Hematopoietic multipotent progenitor cell treated with erythropoietin and hydrocortisone succinate and interleukin-3 and kit ligand, for 4 days (in vitro differentiated cells): ENCODE measurements at places on chromosomes 7 and 10.

GRCh38 chr7:55478700-55479099 lies 93.6 kb downstream of the VOPP1 start:
- DNase-seq, result no peak

DNA sequence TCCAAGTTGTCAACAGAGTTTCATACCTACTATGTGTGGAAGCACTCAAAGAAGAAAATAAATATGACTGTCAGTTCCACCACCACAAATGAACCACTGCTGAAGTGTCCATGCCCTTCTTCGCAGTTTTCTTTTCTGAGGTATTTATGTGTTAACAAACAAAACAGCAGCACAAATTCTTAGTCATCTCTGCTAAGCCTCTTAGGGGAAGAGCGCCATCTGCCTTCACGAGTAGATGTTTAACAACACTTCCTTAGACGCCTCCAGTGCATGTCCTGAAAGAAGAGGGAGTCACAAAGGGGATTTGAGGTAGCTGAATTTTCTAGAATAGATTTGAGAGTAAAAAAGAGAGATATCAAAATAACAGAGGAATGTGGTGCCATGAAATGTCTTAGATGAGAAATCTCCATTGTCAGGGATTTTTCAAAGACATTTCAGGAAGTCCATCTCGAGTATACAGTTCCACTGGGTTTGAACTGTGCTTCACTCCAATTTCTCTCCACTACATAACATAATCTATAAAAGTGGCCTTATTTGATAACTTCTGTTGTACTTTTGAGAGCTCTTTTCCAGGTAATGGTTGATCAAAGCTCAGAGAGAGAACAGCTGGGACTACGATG lies 775.3 kb upstream of the POM121L12 start:
- peak; percentile 6 for DNase-seq

- DNase-seq, result peak; percentile 47
Measured at GRCh38 chr7:91942312-91942711, 1.6 kb downstream of the AKAP9 start.

- DNase-seq, result no peak
Measured at GRCh38 chr10:114309364-114309651, 70.3 kb downstream of the VWA2 start.

GRCh38 chr7:78149787-78150186 lies 351.2 kb downstream of the PHTF2 start:
- no peak for DNase-seq

GRCh38 chr7:136728945-136729344 lies 139.5 kb upstream of the CHRM2 start:
- no peak for DNase-seq

- DNase-seq, result no peak
Measured at GRCh38 chr7:142879060-142879459, 6.5 kb downstream of the TRPV6 start.

GRCh38 chr7:44147026-44147991 lies 6.2 kb upstream of the MYL7 start:
- DNase-seq, result no peak

- no peak for DNase-seq
Measured at GRCh38 chr10:110434489-110435096, 63.1 kb upstream of the DUSP5 start.

DNA sequence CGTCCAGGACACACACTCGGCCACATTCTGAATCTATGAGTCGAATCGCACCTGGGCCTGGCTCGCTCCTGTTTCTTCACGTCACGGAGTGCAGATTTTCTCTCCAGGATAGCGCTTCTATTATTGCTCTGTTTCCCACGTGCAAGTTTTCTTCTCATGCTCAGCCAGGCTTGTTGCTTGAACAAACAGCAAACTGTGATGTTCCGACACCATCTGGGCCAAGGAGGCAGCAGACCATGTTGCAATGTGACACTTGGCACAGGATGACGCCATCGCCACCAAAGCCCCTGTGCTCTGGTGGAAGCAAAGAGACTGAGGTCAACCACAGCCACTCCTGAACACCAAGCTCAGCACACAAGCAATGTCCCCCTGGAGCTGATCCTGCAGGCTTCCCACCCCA lies 507.1 kb upstream of the ADARB2 start:
- DNase-seq, result no peak

GRCh38 chr7:35389636-35390035 lies 135.7 kb upstream of the TBX20 start:
- no peak for DNase-seq

- DNase-seq, result no peak
Measured at GRCh38 chr7:17772581-17773288, 167.6 kb downstream of the SNX13 start.

DNA sequence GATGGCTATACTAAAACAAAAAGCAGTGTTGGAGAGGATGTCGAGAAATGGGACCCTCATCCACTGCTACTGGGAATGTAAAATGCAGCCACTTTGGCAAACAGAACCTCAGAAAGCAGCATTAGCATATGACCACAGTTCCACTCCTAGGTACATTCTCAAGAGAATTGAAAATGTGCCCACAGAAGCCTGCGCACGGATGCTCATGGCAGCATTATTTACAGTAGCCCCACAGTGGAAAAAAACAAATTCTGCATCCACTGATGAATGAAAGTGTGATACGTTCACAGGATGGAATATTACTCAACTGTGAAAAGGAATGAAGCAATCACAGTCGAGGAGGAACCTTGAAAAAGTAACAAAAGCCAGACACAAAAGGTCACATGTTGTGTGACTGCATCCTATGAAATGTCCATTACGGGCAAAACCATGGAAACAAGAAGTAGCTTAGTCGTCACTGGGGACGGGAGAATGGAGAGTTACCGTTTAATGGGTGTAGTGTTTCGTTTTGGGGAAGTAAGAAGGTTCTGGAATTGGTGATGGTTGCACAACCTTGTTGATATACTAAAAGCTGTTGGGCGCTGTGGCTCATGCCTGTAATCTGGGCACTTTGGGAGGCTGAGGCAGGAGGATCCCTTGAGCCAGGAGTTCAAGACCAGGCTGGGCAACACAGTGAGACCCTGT lies 2.5 kb upstream of the UPK3B start:
- DNase-seq, result no peak

DNA sequence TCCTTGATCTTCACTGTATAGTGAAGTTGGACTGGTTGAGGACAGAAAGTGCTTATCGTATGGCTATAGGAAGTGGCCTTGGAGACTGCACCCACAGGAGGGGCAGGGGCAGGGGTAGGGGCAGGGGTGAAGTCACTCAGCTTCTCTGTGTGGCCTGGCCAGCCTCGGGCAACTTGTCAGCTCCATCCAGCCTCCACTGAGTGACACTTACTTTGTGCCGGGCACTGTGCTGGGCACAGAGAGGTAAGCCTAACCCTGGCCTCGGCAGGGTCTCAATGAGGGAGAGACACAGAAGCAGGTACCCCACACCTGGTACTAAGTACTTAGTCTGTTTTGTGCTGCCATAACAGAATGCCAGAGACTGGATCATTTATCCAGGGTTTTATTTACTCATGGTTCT lies 99.3 kb upstream of the CTBP2 start:
- no peak for DNase-seq

DNA sequence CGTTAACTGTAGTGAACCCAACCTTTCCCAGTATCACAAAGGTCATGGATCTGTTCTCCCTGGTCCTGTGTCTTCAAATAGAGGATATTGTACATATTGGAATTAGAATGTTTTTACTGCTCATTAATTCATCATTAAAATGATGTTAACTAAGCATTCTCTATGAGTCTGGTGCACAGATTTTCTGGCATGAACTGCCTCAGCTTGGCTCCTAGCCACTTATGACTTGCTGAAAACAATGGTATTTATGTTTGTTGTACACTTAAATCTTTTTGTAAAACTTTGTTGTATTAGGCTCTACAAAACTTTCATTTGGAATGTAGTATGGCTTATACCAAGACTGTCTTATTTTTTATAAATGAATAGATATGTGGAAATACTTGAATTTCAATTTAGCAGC lies 329.4 kb downstream of the TFEC start:
- no peak for DNase-seq

- no peak for DNase-seq
Measured at GRCh38 chr10:100356067-100357017, 9.3 kb downstream of the SCD start.

DNA sequence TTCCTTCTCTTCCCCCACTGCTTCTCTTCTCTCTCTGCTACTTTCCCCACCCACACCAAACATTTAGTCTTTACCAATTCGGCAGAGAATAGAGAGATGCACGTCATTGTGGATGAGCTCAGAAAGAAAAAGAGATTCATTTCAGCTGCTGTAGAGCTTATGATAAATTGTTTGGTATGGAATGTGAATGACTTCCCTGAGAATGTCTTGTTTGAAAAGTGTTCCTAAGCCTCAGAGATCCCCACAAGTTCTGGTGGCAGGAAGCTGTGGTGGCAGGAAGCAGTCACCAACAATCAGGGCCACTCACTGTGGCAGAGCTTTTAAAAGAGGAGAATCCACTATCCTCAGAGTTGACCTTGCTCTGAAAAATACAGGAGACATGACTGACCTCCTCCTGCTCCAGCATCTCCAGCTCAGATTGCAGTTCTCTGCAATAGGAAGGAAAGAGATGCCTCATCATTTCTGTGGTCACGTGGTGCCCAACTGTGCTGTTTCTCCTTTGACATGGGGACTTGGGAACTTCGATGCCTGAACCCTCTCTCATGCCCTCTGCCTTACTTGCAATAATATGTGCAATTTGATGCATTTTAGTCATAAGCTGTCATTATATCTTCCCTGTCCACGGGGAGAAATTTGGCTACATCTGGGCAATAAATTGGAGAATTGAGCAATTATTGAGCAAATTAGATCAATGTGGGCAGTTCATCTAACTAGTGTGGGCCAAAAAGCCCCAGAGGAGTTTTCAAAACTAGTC lies 76.5 kb downstream of the BMPER start:
- DNase-seq, result no peak

- peak; percentile 65 for DNase-seq
Measured at GRCh38 chr10:32489901-32490300, 44.0 kb downstream of the CCDC7 start.

DNA sequence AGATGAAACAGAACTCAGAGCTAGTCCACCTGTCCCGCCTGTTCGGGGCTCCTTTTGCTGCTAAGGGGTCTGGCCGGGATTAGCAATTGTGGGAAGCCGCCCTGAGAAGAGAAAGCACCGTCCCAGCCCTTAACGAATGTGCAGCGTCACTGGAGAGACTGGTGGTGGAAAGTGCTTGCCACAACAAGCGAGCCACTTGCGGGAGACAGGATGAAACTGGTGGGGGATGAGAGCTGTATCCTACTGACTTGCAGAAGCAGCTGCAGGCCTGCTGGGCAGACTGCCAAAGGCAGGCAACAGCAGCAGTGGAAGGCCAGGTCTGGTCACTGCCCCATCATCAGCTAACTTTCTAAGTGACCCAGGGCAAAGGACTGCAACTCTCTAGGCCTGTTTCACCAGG lies 95.4 kb downstream of the FAM53B start:
- DNase-seq, result peak; percentile 96

- DNase-seq, result no peak
Measured at GRCh38 chr7:157674715-157675426, 338.1 kb downstream of the DNAJB6 start.

DNA sequence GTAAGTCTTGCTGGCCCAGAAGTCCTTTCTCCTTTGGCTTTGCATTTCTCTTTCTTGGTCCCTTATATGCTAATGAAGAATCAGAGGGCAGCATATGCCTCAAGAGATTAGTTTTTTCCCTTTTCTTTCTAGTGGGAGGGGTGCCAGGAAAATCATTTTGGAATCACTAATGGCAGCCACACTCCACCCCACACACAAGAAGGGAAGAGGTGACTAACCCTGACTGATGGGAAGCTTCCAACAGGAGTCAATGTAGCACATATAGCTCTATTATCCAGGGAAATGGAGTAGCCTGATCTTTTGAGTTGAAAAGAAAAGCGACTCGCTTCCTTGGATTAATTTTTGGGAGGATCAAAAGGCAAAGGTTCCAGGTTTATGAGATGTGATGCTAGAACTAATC lies 225.3 kb downstream of the KIF20B start:
- no peak for DNase-seq

DNA sequence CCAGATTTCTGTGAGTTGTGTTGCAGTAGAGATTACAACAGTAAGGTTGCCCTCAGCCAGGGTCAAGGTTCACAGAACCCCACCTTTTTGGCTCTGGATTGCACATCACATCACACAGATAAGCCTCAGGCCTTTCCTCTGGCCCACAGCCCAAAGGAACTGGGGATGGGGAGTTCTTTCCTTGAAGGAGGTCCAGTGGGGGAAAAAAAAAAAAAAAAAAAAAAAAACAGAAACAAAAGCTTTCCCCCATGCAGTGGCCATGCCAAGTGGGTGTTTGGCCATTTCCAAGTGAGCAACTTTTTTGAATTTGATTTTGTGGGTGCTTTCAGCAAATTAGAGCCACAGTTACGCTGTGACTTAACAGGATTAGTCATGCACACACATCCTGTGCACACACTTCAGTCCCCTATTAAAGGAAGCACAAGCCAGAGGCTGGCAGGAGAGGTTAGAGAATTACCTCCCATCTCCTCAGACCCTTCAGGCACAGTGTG lies 79.3 kb upstream of the NANOS1 start:
- no peak for DNase-seq

DNA sequence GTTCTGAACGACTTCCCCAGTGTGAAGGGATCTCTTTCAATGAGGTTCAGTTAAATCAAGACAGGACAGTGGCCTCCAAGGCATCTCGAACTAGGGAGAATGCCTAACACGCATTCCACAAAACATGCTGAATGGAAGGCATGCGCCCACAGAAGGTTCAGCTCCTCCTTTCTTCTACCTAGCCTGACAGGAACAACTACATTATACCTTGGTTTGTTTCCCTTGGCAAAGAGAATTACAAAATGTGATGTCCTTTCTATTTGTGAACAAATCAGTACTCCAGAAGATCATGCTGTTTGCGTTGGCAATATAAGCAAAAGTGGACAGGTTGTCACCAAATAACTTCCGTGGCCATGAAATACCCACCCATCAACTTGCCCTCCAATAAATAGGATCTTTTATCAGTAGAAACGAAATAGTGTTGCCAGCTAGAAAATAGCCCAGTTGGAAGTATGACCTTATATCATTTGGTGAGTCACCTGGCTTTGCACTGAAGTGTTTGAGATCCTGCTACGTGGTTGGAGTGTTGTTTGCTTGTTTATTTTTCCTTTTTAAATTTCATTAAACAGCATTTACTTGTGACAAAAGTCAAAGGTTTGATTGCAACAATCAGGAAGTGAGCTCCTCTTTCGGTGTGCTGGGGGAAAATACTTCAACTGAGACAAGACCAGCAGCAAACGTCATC lies 117.0 kb upstream of the FAM204A start:
- DNase-seq, result no peak

DNA sequence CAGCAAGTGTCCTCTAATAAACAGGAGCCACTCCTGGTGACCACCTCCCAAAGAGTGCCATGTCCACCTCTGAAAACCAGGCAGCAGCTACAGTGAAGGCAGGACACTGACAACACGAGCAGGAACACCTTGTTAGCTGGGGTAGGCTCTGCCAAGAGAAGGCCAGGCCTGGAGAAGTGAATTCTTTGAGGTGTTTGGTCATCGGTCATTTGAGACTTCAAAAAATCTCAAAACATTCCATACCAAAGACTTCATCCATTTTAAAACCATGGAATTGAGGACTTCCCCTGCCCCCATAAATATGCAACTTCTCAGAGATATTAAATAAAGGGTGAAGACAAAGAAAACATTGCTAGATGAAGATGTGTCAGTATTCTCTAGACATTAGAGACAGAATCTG lies 28.4 kb upstream of the OPALIN start:
- no peak for DNase-seq
